Fibroblast of skin of abdomen (primary cell): ENCODE measurements at places on chromosomes 3 and 15.

DNA sequence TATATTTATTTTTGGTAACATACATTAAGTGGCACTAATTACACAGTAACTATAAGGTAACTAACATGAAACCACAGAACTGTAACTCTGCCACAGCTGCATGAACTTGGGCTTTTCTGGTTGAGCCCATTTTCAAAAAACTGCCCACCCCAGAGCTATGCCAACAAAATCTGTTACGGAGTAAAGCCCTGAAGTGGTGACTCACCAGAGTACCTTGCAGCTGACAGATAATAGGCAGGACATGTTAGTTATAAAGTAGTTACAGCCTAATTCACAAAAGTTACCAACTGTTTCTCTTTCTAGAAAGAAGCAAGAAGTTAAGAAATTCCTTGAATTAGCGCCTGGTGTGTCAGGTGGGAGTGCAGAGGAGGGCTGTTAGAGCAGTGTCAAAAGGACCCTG lies 1.5 kb upstream of the GPX1 start:
- peak; percentile 36 for DNase-seq

GRCh38 chr15:43134157-43134635 lies 810 bp downstream of the TMEM62 start:
- DNase-seq = no peak

- peak; percentile 47 for DNase-seq
Measured at GRCh38 chr15:80659375-80659774, 35.7 kb upstream of the ABHD17C start.

DNA sequence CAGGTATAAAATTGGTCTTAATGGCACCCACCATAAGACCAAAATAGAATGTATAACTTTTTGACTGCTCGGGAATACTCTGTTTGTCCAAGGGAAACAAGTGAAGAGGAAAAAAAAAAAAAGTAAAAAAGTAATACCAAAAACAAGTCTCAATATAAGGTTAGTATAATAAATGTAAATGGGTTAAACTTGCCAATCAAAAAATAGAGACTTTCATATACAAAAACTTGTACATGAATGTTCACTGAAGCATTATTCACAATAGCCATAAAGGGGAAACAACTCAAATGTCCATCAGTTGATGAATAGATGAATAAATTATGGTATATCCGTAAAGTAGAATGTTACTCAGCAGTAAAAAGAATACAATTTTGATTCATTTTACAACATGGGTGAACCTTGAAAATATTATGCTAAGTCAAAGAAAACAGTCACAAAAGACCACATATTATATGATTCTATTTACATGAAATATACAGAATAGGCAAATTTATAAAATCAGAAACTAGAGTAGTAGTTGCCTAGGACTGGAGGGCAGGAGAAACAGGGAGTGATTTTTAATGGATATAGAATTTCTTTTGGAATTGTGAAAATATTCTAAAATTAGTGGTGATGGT lies 39.6 kb upstream of the FGD5 start:
- no peak for DNase-seq

- no peak for DNase-seq
Measured at GRCh38 chr15:70794596-70795310, 31.4 kb upstream of the UACA start.

DNA sequence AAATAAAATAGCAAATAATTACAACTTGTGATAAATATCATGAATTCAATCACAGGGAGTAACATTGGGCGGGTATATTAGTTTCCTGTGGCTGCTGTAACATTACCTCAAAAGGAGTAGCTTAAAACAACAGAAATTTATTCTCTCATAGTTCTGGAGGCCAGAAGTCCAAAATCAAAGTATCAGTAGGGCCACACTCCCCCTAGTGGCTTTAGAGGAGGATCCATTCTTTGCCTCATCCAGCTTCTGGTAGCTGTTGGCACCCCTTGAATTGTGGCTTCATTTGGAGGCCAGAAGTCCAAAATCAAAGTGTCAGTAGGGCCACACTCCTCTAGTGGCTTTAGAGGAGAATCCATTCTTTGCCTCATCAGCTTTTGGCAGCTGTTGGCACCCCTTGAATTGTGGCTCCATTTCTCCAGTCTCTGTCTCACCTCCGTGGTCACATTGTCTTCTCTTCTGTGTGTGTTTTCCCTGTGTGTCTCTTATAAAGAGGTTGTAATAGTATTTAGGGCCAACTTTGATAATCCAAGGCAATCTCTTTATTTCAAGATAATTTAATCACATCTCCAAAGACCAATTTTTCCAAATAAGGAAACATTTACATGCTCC lies 3.1 kb upstream of the CFAP20DC start:
- peak; percentile 45 for DNase-seq
